ENCODE measurements at places on chromosomes 5 and 9.

- H3K4me1 ChIP-seq, result no peaks in the 10 kb centered on the region
- no peaks in the 10 kb centered on the region for H3K36me3 ChIP-seq
- H3K27ac ChIP-seq, result no peak overlapping the region
- no peak overlapping the region for H3K4me3 ChIP-seq
- DNase-seq, result no peak
Measured at GRCh38 chr9:71025728-71026127, 95.7 kb downstream of the TRPM3 start.

DNA sequence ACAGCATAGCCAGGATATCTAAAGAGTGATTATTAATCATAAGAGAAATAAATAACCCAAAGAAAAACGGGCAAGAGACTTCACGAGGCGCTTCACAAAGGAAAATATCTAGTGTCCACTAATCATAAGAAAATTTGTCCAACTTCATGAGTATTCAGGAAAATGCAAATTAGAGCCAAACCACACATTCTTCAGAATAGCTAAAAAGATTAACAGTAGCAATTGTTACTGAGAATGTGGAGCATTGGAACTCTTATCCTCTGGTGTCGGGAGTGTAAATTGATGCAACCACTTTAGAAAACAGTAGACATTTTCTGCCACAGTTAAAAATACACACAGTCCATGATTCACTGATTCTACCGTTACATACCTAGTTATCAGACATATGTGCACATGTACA is 145.7 kb downstream of the CWC27 start:
- no peaks in the 10 kb centered on the region for H3K27me3 ChIP-seq
- no peak overlapping the region for H3K27ac ChIP-seq
- H3K4me1 ChIP-seq, result no peaks in the 10 kb centered on the region
- no peak for DNase-seq
- H3K4me3 ChIP-seq, result no peak overlapping the region

GRCh38 chr5:6467591-6467990 is 18.9 kb downstream of the UBE2QL1 start:
- no peak for DNase-seq
- peaks cover 9% of the 10 kb centered on the region for H3K27me3 ChIP-seq
- H3K4me3 ChIP-seq, result no peak overlapping the region
- no peaks in the 10 kb centered on the region for H3K36me3 ChIP-seq
- H3K27ac ChIP-seq, result no peak overlapping the region

- DNase-seq, result no peak
- no peaks in the 10 kb centered on the region for H3K4me1 ChIP-seq
- H3K27me3 ChIP-seq, result no peaks in the 10 kb centered on the region
- no peak overlapping the region for H3K27ac ChIP-seq
Measured at GRCh38 chr5:168612996-168613395, 33.8 kb upstream of the PANK3 start.
